ENCODE measurements at places on chromosomes 3 and 15.

DNA sequence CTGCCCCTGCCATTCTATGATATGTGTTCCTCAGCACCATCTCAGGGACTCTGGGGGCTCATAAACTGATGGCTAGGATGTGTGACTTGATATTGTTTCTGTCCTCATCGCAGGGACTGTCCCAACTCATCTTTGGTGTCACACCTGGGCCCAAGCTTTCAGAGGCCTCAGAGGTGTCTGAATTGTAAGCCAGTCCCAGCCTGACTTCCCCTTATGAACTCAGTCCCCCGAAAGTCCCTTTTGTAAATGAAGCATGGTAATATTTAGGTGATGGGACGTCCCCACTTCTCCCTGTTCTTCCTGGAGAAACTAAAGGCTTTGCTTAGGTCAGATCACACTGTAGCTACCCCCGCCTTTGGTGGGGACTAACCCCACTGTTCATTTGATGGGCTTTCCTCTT is 142.4 kb upstream of the TLE3 start:
- DNase-seq, result no peak

DNA sequence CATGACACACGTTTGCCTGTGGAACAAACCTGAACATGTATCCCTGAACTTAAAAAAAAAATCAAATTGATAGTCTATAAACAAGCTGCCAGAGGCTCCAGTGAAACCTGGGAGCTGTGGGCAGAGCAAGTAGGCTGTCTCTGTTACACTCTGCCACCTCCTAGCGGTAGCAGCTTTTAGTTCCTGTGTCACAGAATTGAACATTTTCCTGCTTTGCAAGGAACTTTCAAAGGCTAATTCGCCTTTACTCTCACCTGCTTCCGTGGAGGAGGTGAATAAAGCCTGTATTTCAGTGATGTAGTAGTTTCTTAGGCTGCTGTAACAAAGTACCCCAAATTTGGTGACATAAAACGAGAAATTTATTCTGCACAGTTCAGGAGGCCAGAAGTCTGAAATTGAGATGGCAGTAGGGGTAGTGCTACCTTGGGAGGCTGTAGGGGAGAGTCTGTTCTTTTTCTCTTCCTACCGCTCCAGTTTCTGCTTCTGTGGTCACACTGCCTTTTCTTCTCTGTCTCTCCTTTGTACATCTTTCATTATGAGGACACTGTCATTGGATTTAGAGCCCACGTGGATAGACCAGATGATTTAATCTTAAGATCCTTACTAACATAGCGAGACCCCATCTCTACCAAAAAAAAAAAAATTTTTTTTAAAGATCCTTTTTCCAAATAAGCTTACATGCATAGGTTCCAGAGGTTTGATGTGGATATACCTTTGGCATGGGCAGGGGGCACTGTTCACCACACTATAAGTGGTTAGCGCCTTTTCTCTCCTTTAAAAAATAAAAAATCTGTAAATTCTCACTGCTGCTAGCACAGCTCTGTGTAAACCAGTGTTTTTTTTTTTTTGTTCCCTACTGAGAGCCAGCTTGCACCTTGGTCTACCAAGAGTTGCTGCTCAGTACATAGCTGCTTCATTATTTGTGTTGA is 25.3 kb downstream of the FBXO22 start:
- DNase-seq, result peak; percentile 59

- DNase-seq, result no peak
These were observed 87.1 kb downstream of the ANO10 start for GRCh38 chr3:43534675-43535074.

DNA sequence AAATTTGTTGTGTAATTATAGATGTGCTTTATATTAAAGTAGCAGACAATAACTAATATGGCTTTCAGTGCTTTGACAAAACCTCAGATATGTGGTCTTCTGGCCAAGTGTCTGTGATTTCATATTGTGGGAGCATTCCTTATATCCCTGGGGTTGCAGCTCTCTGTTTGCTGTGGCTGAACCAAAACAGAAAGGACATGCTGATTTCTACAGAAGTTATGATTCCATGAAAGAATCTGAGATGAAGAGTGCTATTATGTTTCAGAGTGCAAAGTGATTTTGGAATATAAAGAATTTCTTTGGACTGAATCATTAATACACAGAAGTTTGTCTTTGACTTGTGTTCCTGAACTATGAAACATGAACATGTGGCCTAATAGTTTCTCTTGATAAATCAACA is 36.5 kb downstream of the CDV3 start:
- DNase-seq, result no peak

GRCh38 chr15:32774022-32774421 is 56.2 kb downstream of the GREM1 start:
- no peak for DNase-seq
